IPS DF 19.7 (cell line): ENCODE measurements at places on chromosomes 16 and 17.

GRCh38 chr16:57530104-57530521 is 6.3 kb downstream of the CCDC102A start:
- DNase-seq, result no peak

DNA sequence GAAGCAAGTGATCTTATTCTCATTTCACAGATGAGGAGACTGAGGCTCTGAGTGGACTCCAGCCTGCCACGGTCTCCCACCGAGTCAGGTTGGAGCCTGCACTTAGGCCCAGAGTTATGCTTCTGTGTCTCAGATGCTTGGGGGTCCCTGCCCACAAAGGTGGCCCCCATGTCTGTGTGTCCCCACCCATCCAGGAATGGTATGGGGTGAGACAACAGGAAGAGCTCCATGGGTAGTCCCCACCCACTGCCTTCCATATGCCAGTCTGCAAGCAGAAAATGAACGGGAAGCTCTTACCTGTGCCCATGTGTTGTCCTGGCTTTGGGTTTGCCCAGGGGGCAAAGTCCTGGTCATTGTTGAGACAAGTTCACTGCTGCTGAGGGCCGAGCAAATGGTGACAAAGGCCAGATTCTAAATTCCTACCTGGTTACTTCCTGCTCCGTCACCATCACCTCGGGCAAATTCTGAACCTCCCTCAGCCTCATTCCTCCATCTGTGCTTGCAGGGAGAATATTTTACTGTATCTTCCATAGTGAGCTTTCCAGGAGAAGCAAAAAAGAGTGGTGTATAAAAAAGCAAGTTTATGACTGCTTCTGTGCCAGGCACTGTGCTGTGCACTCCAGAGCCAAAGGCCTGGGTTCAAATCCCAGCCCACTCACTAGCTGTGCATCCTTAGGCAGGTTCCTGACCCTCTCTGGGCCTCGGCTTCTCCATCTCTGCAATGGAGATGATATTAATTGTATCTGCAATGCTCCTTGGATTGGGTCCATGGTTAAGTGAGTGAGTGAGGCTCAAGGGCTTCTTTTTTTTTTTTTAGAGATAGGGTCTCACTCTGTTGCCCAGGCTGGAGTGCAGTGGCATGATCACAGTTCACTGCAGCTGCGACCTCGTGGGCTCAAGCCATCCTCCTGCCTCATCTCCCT is 9.3 kb downstream of the IL4R start:
- no peak for DNase-seq

DNA sequence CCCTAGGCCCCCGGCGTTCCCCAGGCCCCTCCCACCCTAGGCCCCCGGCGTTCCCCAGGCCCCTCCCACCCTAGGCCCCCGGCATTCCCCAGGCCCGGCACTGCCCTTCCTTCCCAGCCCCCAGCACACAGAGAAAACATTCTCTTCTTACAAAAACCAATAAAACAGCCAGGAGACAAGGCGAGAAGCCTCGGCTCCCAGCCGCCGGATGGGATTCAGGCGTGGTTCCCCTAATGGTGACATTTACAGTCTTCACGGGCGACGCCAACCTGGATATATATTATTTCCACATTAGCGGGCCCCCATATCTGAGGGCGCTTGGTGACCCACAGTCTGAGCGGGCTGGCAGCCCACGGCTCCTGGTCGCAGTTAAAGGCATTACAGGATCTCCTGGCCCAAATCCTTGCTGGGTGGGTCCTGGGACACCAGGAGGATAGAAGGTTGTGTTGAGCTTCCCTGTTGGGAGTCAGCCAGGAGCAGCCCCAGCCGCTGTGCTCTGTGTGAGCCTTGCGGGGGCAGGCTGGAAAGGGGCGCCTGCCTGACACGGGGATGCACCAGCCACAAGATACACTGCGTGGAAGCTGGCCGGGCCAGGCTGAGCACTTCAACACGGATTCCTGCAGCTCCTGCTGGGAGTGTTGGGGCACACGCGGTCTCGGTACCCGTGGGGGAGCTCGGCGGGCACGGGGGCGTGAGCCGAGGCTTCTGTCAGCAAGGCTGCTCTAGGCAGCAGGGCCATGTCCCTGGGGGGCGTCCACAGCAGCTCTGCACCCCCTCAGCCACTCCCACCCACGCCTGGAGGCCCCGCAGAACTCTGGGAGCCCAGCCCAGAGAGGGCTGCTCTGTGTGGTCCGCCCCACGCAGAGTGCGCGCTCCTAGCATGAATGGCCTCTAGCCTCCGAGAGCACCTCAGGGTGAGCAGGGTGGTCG is 83.7 kb downstream of the LMF1 start:
- no peak for DNase-seq

GRCh38 chr17:74571621-74572270 is 4.4 kb upstream of the CD300H start:
- no peak for DNase-seq

DNA sequence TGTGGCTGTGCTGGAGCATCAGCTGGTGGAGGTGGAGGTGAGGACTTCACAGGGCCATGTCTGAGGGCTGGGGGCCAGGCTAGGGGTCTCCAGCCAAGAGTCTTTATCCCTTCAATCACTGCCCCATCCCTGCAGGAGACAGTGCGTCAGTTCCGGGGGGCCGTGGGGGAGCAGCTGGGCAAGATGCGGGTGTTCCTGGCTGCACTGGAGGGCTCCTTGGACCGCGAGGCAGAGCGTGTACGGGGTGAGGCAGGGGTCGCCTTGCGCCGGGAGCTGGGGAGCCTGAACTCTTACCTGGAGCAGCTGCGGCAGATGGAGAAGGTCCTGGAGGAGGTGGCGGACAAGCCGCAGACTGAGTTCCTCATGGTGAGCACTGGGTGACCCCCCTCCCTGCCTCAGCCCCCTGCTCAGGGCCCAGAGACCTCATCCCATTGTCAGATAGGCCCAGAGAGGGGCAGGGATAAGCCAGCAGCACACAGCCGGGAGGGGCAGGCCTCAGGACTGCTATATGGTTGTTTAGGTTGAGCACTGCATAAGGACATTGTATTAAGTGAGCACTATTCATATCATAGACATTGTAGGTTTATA is 2.3 kb upstream of the PYDC1 start:
- no peak for DNase-seq

DNA sequence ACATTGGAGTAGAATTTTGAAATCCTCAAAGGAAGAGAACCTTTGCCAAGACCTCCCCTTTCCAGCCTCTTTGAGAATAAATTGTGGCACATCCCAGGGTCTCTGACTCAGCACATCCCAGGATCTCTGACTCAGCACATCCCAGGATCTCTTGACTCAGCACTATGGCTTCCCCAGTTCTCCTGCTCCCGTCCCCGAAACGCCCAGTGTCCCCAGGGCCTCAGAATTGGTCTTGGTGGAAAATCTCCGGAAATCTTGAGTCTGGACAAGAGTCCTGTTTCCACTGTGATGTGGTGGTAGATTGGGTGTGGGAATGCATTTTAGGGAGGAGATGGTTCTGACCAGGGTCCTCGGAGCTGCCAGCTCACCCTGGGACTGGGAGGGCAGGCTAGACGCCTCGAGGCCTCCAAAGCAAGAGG is 19.2 kb downstream of the PLXDC1 start:
- no peak for DNase-seq

DNA sequence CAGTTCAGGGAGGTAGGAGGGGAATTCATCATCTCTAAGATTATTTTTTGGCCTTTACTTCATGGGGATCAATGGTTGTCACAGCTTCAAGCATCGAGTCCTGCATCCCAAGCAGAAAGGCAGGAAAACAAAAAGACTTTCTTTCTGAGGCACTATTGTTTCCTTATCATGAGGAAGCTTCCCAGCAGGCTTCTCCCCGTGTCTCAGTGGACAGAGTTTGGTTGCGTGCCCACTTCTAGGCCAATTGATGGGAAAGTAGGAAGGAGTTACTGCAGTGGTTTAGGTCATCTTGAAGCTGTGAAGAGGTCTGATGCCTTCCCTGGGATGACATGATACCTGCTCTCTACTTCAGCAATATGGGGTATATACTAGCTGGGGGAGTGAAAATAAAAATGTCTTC is 175.3 kb upstream of the CDH13 start:
- no peak for DNase-seq

GRCh38 chr16:65010125-65010524 is 111.7 kb downstream of the CDH11 start:
- DNase-seq, result no peak

DNA sequence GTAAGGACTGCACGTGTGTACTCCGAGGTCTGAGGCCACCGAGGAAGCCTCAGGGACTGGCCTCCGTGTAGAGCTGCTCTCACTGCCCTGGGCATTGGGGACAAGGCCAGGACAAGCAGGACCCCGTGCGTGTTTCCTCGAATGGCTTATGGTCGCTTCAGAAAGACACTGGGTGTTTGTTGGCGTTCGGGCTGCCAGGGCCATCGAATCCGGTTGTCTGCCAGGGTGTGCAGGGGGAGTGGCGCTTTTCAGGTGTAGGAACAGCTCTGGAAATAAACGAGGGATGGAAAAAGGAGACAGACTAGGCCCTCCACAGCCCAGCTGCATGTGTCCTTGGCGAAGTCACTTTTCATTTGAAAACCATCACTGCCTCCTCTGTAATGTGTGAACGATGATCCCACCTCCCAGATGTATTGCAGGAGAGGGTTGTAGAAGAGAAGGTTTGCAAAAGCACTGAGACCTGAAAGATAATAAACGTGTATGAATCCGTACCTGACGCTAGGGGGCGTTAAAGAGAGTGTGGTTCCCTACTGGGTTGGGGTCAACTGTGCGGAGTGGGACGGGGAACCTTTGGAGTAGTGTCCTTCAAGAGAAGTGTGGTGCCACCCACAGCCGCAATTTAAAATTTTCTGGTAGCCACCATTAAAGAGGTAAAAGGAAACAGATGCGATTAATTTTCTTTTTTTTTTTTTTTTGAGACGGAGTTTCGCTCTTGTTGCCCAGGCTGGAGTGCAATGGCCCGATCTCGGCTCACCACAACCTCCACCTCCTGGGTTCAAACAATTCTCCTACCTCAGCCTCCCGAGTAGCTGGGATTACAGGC is 2.1 kb upstream of the ZSCAN10 start:
- no peak for DNase-seq

DNA sequence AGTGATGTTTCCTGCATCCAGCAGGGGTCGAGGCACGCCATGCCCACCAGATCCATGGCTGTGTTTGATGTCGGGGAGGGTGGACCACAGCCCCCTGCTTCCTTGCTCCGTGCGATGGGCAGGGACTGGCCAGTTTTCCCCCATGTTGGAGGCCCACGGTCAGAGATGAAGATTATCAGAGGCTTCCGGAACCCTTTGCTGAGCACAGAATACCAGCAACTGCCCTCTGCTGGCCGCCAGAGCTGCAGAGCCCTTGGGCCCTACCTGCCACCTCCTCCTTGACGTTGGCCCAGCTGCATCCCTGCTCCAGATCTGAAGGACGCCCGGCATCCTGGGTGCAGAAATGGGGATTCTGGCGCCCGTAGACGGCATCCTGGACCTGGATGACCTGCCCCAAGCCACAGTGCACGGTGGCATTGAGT is 23.7 kb upstream of the BCO1 start:
- DNase-seq, result no peak

DNA sequence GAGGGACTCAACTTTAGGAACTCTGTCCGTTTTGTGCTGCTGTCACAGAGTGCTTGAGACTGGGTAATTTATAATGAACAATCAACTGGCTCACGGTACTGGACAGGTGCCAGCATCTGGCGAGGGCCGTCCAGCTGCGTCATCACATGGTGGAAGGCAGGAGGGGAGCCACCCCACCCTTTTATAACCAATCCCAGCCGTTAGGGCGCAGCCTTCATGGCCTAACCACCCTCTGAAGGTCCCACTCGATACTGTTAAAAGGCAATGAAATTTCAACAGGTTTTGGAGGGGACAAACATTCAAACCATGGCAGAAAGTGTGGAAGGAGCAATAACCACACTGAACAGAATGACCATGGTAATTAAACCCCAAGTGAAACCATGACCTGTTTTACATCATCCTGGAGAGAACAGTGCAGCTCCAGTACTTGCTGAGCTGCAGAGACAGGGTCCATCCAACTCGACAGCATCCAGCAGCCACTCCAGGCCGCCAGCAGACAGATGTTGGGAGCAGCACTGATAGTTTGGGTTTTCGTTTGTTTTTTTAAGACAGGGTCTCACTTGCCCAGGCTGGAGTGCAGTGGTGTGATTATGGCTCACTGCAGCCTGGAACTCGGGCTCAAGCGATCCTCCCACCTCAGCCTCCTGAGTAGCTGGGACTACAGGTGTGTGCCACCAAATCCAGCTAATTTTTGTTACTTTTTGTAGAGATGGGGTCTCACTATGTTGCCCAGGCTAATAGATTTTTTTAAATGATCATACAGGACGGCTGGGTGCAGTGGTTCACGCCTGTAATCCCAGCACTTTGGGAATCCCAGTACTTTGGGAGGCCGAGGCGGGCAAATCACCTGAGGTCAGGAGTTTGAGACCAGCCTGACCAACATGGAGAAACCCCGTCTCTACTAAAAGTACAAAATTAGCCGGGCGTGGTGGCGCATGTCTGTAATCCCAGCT is 11.0 kb downstream of the CHMP6 start:
- no peak for DNase-seq
